Erythroblast (primary cell): ENCODE measurements at places on chromosomes 2 and 18.

GRCh38 chr2:239113615-239114014 lies 265.7 kb downstream of the TWIST2 start:
- no peak for DNase-seq

- no peak for DNase-seq
Measured at GRCh38 chr2:180647621-180648020, 332.8 kb upstream of the UBE2E3 start.

- no peak for DNase-seq
Measured at GRCh38 chr18:51154431-51155063, 42.9 kb downstream of the MEX3C start.

DNA sequence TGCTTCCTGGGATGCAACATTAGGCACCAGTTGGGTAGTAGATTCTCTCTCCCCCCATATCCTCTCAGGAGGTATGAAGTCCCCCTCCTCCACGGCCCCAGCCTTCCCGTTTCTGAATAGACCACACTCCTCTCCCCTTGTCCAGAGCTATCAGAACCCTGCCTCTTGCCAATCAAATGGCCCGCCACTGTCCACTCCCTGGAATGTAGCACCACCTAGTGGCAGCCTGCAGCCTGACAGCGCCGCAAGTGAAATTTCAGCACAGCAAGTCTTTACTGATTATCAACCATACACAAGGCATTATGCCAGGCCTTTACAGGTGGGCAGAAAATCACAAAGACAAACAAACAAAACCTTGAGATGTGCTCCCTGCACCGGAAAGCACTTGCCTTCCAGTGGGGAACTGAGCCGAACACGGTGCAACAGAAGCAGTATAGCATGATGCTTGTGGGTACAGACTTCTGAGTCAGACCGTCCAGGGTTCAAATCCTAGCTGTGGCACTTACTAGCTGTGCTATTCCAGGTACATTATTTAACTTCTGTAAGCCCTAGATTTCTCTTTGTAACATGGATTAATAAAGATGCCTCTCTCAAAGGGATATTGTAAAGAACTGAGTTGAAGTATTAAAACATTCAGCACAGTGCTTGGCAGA lies 174.0 kb downstream of the SMAD2 start:
- DNase-seq, result peak; percentile 68
